Hepatocyte (in vitro differentiated cells): ENCODE measurements at places on chromosomes 4 and X. TPM values are rescaled to one million over a fixed set of nuclear protein-coding genes. Genes with fewer than 3 reads are reported as not detected.

GRCh38 chrX:114582264-114582632 lies 1.6 kb upstream of the HTR2C start:
- no peak for DNase-seq

GRCh38 chrX:119734897-119735339 lies 23.5 kb upstream of the SOWAHD start:
- DNase-seq, result no peak

CXCL10 gene
- 2.8 and 3.7 TPM in 2 replicates for total RNA-seq

SLC10A4 gene
- 0.23 and 0.36 TPM in 2 replicates for total RNA-seq

- no peak for DNase-seq
Measured at GRCh38 chrX:40091691-40092421, 5.9 kb downstream of the BCOR start.

DKC1 gene
- total RNA-seq, result 27.8 and 32.1 TPM in 2 replicates

GRCh38 chr4:80138551-80139538 lies 58.5 kb upstream of the PRDM8 start:
- DNase-seq, result no peak

NPNT gene
- total RNA-seq, result 198 and 228 TPM in 2 replicates

- peak; percentile 6 for DNase-seq
Measured at GRCh38 chrX:125378205-125378604, 58.5 kb downstream of the TEX13C start.

C1QTNF7 gene
- total RNA-seq, result 1.4 and 10.5 TPM in 2 replicates

SLC7A11 gene
- total RNA-seq, result 24.3 and 26.1 TPM in 2 replicates

- no peak for DNase-seq
Measured at GRCh38 chr4:46649390-46649789, 259.5 kb upstream of the GABRA2 start.

DNA sequence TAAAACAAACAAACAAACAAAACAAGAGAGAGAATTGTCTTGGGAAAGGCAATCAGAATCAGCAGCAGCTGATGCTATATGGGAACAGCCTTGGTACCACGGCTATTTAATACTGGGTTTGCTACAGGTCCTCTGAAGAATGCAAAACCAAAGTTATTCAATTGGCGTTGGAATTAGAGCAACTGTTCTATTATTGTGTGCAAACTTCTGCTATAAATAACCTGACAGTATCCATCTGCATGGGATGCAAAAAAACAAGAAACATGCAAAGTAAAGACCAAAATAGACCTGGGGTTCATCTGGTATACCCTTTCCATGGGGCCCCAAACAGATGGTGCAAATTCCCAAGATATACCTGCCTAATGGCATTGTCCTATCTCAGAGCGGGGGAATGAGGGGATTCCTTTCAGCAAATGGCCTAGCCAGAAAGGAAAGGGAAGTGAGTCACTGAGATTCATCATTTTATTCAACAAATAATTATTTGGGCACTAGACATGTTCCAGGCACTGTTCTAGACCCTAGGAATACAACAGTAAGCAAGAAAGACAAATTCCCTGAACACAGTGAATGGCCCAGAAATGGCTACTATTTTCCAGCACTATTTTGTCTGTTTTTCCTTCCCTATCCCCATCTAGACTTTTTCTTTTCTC lies 268.9 kb downstream of the FBXW7 start:
- no peak for DNase-seq

DNA sequence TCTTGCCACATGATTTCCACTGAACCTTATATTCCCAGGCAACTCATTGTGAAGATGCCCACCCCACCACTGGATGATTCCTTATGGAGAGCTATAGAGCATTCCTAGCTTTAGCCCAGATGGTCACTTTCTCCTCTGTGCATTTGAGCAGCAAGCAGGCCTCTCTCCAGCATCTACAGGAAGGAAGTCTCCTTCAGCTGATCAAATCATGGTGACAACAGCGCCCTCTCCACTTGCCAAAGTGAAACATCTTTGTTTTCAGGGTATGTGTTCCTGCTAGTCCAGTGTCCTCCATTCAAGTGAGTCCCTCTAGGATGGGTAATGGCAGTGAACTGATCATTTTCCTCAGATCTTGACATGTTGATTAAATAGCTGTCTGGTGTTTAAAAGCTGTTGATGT lies 10.9 kb upstream of the SYTL5 start:
- DNase-seq, result no peak

DEFB131A gene
- total RNA-seq, result not detected in 2 replicates

GRCh38 chr4:36414248-36414647 lies 132.8 kb downstream of the DTHD1 start:
- peak; percentile 17 for DNase-seq
